Mammary epithelial cell (primary cell): ENCODE measurements at places on chromosomes 4 and X.

DNA sequence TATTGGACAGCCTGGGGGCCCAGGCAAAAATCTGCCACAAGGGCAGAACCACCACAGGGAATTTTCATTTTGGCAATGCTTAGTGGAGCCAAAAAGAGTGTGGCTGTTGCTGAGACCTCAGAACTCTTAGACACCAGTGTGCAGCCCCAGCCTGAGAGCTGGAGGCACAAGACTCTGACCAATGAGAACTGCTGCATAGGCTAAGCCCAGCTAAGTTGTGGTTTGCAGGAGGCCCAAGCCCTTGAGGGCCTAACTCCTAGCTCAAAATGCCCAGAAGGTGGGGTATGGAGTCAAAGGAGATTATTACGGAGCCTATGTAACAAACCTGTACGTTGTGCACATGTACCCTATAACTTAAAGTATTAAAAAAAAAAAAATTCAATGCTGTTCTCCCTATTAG, 296.7 kb downstream of the TRAM1L1 start:
- no peak for DNase-seq

DNA sequence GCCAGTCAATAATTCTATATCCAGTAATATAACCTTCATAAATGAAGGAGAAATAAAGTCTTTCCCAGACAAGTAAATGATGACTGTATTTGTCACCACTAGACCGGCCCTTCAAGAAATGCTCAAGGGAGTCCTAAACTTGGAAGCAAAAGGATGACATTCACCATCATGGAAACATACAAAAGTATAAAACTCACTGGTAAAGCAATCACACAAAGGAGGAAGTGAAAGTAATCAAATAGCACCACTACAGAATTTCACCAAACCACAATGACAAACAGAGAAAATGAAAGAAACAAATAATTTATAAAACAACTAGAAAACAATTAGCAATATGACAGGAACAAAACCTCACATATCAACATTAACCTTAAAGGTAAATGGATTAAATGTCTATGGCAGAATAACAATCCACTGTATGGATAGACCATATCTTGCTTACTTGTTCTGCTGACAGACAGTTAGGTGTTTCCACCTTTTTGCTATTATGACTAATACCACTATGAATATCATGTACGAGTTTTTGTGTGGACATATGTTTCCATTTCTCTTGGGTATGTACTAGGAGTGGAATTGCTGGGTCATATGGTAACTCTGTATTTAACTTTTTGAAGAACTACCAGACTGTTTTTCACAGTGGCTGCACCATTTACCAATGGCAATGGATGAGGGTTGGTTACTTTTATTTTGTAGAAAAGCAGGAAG, 44.9 kb downstream of the NAT8L start:
- DNase-seq, result no peak

GRCh38 chrX:121322159-121322558, 274.7 kb downstream of the GLUD2 start:
- DNase-seq, result no peak

- no peak for DNase-seq
Observed at GRCh38 chr4:55820279-55820678, 689 bp downstream of the EXOC1L start.

DNA sequence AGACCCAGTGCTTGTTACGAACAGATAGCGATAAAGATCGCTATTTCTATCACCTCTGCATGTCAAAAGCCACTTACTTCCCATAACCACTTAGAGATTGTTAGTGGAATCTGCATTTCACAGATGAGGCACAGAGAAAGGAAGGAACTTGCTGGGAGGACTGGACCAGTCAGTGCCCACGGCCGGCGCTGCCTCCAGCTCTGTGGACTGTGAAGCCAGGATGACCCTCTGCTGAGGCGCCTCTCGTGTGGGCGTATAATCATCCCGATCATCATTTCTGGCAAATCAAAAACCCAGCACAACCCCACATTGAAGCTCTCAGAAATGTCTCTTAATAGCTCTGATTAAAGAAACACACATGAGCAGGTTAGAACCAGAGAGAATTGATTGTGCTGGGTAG, 61.5 kb upstream of the ADRA2C start:
- no peak for DNase-seq

DNA sequence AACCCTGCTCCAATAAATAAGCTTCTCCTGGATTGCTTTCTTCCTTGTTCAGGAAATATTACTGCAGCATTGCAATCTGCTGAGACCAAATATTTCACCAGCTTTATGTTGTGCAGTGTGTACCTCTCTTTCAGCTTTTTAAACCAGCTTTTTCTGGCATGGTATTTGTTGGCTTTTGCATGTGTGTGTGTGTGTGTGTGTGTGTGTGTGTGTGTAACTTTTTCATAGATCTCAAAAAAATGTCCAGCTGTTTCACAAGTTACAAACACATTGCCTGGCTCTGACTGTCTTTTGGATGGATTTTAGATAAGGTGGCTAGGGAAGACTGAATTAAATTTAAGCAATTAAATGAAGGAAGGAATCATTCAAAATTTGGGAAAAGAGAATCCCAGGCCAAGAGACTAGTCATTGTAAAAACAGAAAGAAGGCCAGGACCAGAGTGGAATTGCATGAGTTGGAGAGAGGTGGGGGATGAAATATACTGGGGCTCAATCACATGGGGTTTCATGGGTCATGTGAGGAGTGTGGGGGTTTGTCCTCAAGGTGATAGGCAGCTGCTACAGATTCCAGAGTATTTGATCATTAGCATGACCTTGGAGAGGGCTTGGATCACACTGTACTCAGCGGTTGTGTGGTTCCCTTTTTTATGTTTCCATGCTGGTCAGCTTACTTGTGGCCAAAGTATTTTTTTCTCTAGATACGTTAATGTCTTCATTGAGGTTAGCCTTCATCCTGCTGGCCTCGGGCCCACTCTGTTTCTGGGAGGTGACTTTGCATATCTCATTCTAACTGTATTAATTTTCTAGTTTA, 357.7 kb upstream of the BOD1L1 start:
- DNase-seq, result no peak

DNA sequence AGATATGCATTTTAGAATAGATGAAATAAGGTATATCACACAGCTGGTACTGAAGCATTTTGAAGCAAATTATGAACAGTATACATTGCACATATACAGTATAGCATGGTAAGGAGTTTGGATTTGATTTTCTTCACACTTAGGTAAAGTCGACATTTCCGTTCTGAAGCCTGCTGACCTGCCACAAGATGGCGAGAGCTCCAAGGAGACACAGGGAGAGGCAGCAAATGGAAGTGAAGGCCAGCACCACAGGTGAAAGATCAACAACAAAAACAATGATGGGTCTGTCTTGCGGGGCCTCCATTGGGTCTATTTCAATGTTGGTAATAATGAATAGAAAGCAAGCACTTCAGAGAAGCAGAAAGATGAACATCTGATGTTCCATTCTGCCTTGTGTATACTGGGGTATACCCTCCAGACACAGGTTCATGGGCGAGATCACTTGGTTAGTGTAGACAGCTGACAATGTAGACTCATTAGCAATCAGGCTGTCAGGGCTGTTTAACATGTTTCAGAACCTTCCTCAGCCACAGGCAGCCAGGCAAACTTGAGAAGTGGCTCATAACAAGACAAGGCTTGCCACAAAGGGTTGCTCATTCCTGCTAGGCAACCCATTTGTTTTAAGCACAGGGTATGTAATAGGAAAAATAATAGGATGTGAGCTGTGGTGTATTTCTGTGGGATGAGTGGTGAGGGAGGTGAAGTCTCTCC, 21.4 kb upstream of the NOX1 start:
- DNase-seq, result peak; percentile 93

DNA sequence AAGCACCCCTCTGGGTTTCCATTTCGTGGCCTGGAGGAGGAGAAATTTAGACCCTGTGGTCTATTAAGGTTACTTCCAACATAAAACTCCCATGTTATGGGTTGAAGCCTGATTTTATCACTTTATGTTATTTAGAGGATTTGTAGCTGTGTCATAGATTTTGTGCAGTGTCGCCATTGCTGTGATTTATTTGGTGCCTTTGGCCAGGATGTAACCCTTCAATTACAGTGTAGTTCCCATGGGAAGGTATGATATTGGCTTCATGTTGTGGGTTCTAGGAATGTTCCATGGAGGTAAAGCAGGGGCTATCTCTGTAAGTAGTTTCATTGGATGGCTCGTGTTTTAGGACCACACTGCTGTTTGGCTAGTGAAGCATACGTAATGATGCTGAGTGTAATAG, 58.5 kb downstream of the TMEM131L start:
- DNase-seq, result no peak

DNA sequence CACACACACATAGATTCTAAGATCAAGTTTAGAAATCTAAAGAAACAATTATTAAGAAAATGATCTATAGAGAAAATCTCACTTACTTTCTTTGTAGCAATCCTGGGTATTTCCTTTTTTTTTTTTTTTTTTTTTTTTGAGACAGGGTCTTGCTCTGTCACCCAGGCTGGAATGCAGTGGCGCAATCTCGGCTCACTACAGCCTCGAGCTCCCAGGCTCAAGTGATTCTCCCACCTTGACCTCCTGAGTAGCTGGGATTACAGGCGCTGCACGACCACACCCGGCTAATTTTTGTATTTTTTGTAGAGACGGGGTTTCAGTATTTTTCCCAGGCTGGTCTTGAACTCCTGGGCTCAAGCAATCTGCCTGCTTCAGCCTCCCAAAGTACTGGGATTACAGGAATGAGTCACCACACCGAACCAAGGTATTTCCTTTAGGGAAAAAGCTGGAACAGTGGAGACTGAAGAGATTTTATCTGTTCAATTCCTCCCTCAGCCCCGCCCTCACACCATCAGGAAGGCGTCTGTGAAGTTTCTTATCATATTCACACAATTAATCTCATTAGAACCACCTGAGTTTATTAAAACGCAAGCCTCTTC, at the start of gene TRIML2:
Gene TRIML2 (minus strand): TSS at position 447 of the 599 bp plus-strand sequence. CDS start 4,235 bp downstream, outside the sequence.
- peak; percentile 40 for DNase-seq

GRCh38 chr4:3801931-3802550, 35.9 kb downstream of the ADRA2C start:
- no peak for DNase-seq

DNA sequence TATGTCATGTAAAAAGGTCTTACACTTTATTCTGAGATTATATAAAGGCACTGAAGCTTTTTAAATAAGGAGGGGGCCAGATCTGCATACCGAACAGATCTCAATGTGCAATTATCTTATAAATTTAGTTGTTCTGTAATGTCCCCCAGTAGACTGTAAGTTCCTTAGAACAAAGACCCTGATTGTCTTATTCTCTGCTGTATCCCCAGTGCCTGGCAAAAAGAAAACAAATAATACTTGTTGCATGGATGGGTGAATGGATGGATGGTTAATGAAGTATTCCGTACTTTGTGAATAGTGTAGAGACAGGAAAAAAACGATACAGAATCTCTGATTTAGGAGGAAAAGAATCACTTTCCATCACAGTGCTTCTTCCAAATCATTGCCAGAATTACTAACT, 141.5 kb downstream of the CHM start:
- no peak for DNase-seq

GRCh38 chrX:116284400-116284799, 113.9 kb downstream of the AGTR2 start:
- peak; percentile 71 for DNase-seq

DNA sequence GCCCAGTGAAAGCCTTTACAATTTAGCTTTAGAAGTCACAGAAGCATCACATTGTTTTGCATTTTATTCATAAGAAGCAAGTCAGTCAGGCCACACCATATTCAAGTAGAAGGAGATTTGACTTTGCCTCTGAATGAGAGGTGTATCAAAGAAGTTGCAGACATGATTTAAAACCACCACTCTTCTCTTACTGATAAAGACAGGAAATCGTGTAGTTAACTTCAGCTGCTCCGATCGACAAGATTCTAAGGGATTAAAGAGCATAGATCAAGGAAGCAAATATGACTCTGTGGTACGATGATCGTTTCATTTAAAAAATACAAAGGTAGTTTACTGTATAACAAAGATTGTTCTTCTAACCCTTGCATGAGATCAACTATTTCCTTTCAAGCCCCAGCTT, 328.0 kb upstream of the PPP1R2C start:
- no peak for DNase-seq

- DNase-seq, result no peak
Observed at GRCh38 chr4:85952972-85953650, 406.7 kb downstream of the MAPK10 start.

DNA sequence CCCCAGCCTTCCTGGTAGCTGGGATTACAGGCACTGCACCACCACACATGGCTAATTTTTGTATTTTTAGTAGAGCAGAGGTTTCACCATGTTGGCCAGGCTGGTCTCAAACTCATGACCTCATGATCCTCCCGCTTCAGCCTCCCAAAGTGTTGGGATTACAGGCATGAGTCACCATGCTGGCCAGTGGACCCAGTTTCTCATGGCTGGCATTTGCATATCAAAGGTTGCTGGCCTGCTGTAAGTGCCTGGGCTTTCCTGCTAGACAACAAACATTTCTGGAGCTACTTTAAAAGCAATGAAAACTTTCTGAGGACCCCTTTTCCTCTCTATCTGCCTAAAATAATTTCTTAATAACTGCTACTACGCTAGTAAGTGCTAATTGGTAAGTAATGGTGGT, 228.2 kb downstream of the PCDH10 start:
- DNase-seq, result no peak

- no peak for DNase-seq
Observed at GRCh38 chr4:133096972-133097371, 52.1 kb upstream of the PCDH10 start.

DNA sequence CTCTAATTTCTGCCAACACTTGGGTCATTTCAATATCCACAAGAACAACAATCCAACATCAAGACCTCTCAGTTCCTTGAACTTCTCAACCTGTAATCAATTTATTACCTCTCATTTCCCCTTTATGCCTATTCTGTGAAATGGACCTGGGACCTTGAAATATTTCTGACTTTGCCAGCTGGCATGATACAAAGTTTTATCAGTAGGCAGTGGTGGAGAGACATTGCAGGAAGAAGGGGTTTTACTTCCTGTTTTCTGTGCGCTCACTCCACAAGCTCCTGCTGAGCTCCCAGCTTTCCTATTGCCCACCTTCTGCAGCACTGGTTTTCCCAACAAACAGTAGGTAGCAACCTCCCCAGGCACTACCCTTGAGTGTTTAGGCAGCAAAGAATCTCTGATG, 3.5 kb upstream of the ARHGEF6 start:
- DNase-seq, result no peak

DNA sequence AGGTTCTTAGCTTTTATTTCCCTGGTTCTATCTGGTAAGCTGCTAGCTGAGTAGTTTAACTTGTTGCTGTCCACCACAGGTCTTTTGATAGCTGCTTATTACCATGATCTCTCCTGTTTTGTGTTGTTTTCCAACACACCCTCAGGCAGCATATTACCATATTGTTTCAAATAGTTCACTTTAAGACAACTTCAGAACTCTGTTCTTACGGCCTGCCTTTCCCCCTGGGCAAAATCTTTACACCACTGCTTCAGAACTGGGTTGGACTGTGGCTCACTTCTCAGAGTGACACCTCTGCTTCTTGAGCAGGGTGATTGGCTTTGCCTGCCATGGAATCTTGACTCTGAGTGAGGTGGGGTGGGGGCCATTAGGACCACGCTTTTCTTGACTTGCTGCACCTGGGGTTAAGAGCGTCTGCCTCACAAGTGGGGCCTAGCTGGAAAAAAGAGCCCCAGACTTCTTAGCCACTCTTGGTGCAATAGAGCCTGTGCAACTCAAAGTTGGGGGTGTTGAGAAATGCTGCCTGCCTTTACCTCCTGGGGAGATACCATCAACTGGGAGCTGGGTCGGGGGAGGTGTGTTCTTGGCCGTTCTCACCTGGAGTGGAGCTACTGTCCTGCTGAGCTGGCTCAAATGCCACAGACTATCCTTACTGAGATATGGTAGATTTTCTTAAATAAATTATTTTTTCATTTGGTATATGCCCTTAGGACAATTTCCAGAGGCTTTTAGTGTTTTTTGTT, 23.4 kb downstream of the USP9X start:
- DNase-seq, result no peak

- peak; percentile 62 for DNase-seq
Observed at GRCh38 chrX:106726485-106727437, at the start of gene RNF128. TSS of gene RNF128 (plus strand) at chrX:106726701. CDS start at chrX:106726914, 213 bp downstream.
